ENCODE measurements at places on chromosomes 2 and 18. TPM values are rescaled to one million over a fixed set of nuclear protein-coding genes. Genes with fewer than 3 reads are reported as not detected.

- no peak for DNase-seq
Measured at GRCh38 chr18:34650121-34650545, 60.0 kb upstream of the DTNA start.

Gene VIT
- total RNA-seq, result not detected

- DNase-seq, result no peak
Measured at GRCh38 chr2:212721026-212721451, 182.4 kb upstream of the ERBB4 start.

Gene ATP6V1C2
- not detected for total RNA-seq

Gene DNER
- not detected for total RNA-seq

Gene TSPYL6
- not detected for total RNA-seq

Gene SNTG2
- total RNA-seq, result 4.2 TPM

Gene ATG9A
- total RNA-seq, result 52.6 TPM

DNA sequence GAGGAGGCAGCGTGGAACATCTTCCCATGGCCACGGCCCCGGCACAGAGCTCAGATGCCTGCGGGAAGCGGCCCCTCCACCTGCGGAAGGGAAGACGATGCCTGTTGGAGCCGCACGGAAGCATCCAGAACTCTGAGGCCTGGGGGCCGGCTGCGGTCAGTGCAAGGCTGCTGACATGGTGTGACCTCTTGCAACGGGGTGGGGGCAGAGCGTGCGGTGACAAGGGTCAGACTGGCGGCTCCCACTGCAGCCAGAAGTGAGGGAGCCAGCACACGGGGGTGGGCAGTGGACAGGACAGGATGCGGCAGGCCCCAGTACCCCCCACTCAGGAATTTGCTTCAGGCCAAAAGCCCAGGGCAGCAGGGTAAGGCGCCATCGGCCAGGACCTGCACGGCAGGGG is 48.8 kb downstream of the SLC66A2 start:
- DNase-seq, result no peak

Gene ST8SIA5
- total RNA-seq, result not detected

GRCh38 chr2:168443818-168444217 is 12.3 kb upstream of the CERS6 start:
- no peak for DNase-seq

DNA sequence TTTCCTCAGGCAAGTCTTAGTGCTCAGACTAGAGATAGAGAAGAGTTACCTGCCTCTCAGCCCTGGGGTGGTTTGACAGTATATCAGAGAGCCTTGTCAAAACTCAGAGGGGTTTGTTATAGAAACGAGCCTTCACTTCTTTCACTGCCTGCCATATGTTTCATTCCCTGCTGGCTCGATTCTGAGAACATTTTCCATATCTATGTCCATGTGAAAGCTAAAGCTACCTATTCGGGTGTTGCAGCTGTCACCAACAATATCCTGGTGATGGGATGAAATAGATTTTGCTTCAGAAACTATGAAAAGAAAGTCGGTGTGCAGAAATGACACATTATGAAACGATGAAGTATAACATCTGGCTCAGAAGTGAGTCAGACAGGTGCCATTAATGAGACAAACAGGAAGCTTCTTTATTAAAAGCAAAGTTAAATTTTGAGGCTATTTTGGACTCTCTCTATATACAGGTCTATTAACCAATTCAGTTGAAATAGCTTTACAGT is 56.1 kb upstream of the TANK start:
- no peak for DNase-seq

- no peak for DNase-seq
Measured at GRCh38 chr18:48852292-48852691, 98.5 kb downstream of the SMAD7 start.

GRCh38 chr2:63819765-63820717 is 21.7 kb upstream of the UGP2 start:
- DNase-seq, result no peak

DNA sequence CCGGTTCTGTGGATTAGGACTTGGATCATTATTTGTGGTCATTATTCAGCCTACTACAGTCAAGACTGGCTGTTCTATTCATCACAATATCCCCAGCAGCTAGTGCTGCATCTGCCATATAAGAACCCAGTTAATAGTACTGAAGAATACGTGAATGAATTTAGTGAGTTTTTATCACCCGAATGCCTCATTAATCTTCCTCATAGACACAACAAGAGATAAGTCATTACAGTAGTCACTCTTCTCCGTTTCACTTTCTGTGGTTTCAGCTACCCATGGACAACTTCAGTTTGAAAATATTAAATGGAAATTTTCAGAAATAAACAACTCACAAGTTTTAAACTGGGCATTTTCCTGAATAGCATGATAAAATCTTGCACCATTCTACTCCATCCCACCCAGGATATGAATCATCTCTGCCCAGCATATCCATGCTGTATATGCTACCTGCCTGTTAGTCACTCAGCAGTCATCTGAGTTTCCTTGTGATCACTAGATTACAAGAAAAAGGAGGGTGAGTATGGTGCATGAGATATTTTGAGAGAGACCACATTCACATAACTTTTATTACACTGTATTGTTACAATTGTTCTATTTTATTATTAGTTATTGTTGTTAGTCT is 363.7 kb upstream of the CHAC2 start:
- no peak for DNase-seq

DNA sequence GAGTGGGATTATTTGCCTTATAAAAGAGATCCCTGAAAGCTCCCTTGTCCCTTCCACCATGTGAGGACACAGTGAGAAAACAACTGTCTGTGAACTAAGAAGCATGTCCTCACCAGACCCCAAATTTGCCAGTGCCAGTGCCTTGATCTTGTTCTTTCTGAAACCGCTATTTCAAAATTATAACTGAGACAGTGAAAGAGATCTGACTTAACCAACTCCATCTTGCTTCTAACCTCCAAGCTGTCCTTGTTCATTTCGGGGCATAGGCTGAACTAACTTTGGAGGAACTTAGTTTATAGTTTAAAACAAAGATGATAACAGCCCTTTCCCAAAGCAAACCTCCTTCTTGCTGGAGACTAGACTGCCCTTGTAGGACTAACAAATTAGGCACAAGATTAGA is 563.9 kb downstream of the ADCYAP1 start:
- DNase-seq, result no peak

DNA sequence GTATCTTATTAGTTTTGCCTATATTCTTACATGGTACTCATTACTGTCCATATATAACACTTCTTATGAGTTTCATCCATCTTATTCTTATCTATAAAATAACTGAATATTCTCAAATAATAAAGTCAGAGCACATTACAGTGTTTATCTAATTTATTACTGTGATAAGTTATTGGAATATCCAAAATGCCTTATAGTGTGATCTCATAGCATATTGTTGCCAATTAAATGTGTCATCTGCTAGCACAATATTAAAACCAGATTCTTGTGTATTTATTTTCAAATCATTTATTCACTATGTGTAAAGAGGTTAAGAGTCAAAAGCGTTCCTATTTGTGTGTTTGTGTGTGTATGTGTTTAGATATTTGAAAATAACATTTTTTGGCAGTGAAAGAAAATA is 151.9 kb downstream of the WDR7 start:
- DNase-seq, result no peak
